ENCODE measurements at places on chromosomes 5 and 9. TPM values are rescaled to one million over a fixed set of nuclear protein-coding genes. Genes with fewer than 3 reads are reported as not detected.

GRCh38 chr5:44881266-44881665 lies 72.5 kb downstream of the MRPS30 start:
- H3K36me3 ChIP-seq: no peaks in the 10 kb centered on the region
- no peak overlapping the region for H3K4me3 ChIP-seq
- no peaks in the 10 kb centered on the region for H3K27me3 ChIP-seq
- no peaks in the 10 kb centered on the region for H3K4me1 ChIP-seq
- no peak for DNase-seq

GRCh38 chr9:132531195-132531594 lies 51.2 kb upstream of the BARHL1 start:
- DNase-seq: no peak
- no peaks in the 10 kb centered on the region for H3K27me3 ChIP-seq
- no peaks in the 10 kb centered on the region for H3K36me3 ChIP-seq

GRCh38 chr5:179245031-179245430 lies 100.2 kb downstream of the ADAMTS2 start:
- DNase-seq: no peak
- H3K4me3 ChIP-seq: no peak overlapping the region
- no peaks in the 10 kb centered on the region for H3K27me3 ChIP-seq
- no peak overlapping the region for H3K27ac ChIP-seq
- H3K4me1 ChIP-seq: peaks cover 3% of the 10 kb centered on the region

DNA sequence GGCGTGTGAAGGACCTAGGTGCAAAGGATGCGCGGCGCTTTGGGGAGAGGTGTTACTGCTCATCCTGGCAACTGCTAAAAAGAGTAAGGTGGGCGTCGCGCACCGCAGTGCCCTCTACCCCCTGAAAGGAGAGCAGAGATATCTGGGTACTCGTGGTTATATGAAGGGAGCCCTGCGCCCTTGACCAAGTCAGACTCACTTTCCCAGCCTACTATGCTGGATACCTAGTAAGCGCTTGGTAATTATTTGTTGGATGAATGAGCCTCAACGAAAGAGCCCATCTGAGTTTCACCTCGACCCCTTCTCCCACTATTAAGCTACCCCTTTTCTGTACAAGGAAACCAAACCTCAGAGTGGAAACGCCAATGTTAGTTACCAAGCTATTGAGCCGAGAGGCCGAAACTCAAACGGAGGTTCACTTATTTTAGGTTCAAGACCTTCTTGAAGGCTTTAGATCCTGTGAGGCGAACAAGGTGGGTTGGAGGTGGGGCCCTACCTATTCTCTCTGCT lies 8.0 kb downstream of the LHX6 start:
- H3K4me1 ChIP-seq: peaks cover 6% of the 10 kb centered on the region
- H3K36me3 ChIP-seq: no peaks in the 10 kb centered on the region
- H3K4me3 ChIP-seq: no peak overlapping the region
- DNase-seq: no peak
- no peaks in the 10 kb centered on the region for H3K27me3 ChIP-seq
- H3K27ac ChIP-seq: no peak overlapping the region

- no peaks in the 10 kb centered on the region for H3K36me3 ChIP-seq
- H3K27ac ChIP-seq: no peak overlapping the region
- no peak for DNase-seq
Observed at GRCh38 chr5:156396063-156396829, 69.3 kb downstream of the SGCD start.

Gene FSTL4
- total RNA-seq: not detected

Gene IFNA13
- not detected for total RNA-seq

GRCh38 chr5:167940911-167941310 lies 350.5 kb upstream of the WWC1 start:
- no peaks in the 10 kb centered on the region for H3K27me3 ChIP-seq
- no peaks in the 10 kb centered on the region for H3K36me3 ChIP-seq
- H3K4me1 ChIP-seq: peaks cover 9% of the 10 kb centered on the region
- DNase-seq: no peak
- no peak overlapping the region for H3K27ac ChIP-seq

GRCh38 chr5:13976867-13977830 lies 32.7 kb upstream of the DNAH5 start:
- no peaks in the 10 kb centered on the region for H3K4me1 ChIP-seq
- H3K36me3 ChIP-seq: no peaks in the 10 kb centered on the region
- no peaks in the 10 kb centered on the region for H3K27me3 ChIP-seq
- no peak for DNase-seq

- H3K36me3 ChIP-seq: no peaks in the 10 kb centered on the region
- no peak overlapping the region for H3K4me3 ChIP-seq
- H3K27ac ChIP-seq: no peak overlapping the region
- DNase-seq: no peak
Observed at GRCh38 chr5:81815321-81815720, 64.4 kb upstream of the SSBP2 start.

- peaks cover 5% of the 10 kb centered on the region for H3K4me1 ChIP-seq
- peak overlapping the region; percentile 3 for H3K4me3 ChIP-seq
- peak; percentile 62 for DNase-seq
- no peak overlapping the region for H3K27ac ChIP-seq
Observed at GRCh38 chr9:35035851-35036701, 36.3 kb downstream of the VCP start.

DNA sequence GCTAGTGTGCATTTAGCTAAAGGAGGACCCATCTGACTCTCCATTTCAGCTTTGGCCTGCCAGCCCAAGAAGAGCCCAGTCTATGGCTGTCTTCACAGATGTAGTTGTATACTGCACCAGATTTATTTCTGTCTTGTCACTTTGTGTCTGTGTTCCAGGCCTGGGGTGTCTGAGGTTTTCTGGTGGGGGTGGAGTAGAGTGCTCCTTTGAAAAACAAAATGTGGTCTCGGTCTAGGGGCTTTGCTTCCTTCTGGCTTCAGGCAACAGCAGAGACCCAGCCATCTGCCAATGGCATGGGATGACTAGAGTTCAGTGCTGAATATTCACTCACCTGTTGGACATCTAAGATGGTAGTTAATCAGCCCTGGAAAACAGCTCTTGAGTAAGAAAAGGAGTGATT lies 10.9 kb downstream of the IGIP start:
- H3K27ac ChIP-seq: no peak overlapping the region
- no peaks in the 10 kb centered on the region for H3K27me3 ChIP-seq
- no peak overlapping the region for H3K4me3 ChIP-seq
- H3K4me1 ChIP-seq: no peaks in the 10 kb centered on the region

- no peaks in the 10 kb centered on the region for H3K27me3 ChIP-seq
- no peak overlapping the region for H3K4me3 ChIP-seq
- H3K27ac ChIP-seq: no peak overlapping the region
- no peak for DNase-seq
- peaks cover 4% of the 10 kb centered on the region for H3K4me1 ChIP-seq
Observed at GRCh38 chr5:158017469-158017868, 158.5 kb upstream of the CLINT1 start.

Gene FBN2
- total RNA-seq: 1.0 TPM

Gene PRUNE2
- 2.5 TPM for total RNA-seq

Gene FKTN
- 14.3 TPM for total RNA-seq

GRCh38 chr5:18507114-18507513 lies 872.9 kb downstream of the TAF11L14 start:
- H3K36me3 ChIP-seq: no peaks in the 10 kb centered on the region
- no peaks in the 10 kb centered on the region for H3K4me1 ChIP-seq
- no peak overlapping the region for H3K4me3 ChIP-seq
- no peak for DNase-seq
- no peaks in the 10 kb centered on the region for H3K27me3 ChIP-seq

Gene FGF1
- 1.0 TPM for total RNA-seq

DNA sequence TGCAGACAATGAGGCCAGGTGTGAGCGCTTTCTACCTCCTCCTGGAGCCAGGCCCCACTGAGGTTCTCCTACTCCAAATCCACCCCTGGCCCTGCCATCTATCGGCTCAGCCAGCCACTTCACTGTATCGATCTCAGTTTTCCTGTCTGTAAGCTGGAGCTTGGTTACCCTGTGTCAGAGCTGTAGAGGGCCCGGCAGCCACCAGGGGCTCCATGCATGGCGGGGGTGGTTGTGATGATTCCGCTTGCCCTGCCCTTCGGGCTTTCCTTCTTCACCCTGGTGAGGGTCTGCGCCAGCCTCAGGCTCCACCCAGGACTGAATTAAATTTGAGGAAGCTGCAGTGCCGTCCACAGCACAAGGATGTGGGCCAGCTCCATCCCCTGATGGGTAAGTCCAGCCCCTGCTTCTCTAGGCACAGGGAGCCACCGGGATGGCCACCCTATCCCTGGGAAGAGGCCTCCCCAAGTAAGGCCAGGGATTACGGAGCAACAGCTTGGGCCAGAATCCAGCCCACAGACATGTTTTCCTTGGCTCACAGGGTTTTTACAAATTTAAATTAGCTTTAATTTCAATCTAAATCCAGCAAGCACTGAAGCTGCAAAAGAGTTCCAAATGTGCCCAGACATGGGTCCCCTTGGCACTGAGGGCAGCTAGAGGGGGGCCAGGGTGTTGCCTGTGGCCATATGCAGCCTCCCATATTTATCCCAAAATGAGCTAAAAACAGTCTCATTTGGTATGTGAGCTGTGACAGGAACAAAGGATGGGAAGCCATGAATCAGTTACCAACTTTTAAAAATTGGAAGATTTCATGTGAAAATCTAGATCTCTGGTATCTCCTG lies 89.1 kb upstream of the FBXW11 start:
- no peak for DNase-seq
- no peaks in the 10 kb centered on the region for H3K36me3 ChIP-seq
- H3K27me3 ChIP-seq: no peaks in the 10 kb centered on the region
- no peak overlapping the region for H3K4me3 ChIP-seq
- no peak overlapping the region for H3K27ac ChIP-seq

GRCh38 chr5:173228639-173229381 lies 6.2 kb downstream of the NKX2-5 start:
- peaks cover 3% of the 10 kb centered on the region for H3K4me1 ChIP-seq
- H3K27me3 ChIP-seq: no peaks in the 10 kb centered on the region
- no peak overlapping the region for H3K4me3 ChIP-seq
- no peak overlapping the region for H3K27ac ChIP-seq
- no peak for DNase-seq
- H3K36me3 ChIP-seq: no peaks in the 10 kb centered on the region

DNA sequence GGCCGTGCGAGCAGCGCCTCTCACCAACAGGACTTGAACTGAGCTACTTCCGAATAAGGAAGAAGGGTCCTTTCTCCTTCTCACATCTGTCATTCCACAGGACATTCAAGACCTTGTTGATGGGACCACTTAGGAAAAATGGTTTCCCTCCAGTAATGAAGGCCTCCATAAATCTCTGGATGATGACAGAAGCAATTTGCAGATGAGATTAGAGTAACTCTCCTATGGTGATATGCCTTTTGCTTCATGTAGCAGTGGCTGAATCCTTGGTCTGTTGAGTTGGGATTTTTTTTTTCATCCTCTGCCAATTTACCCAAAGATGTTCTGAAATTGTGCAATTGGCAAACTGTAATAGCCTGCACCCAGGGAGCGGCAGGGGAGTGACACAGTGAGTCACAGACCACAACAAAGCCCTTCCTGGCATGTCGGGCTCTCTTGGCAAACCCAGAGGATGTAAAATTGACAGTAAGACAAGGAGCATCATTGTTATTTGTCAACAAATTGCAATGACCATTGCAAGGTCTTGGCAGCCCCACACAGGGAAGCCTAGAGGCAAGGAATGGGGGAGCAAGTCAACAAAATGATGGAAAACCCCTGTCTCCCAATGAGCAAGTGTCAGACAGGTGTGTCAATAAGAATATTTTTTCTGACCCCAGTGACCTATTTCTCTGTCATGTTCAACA lies 275.9 kb downstream of the ACTL7B start:
- no peak overlapping the region for H3K4me3 ChIP-seq
- no peak overlapping the region for H3K27ac ChIP-seq
- DNase-seq: no peak
- H3K4me1 ChIP-seq: no peaks in the 10 kb centered on the region

- H3K27me3 ChIP-seq: no peaks in the 10 kb centered on the region
- DNase-seq: no peak
- H3K4me3 ChIP-seq: no peak overlapping the region
- no peak overlapping the region for H3K27ac ChIP-seq
- H3K36me3 ChIP-seq: no peaks in the 10 kb centered on the region
- peaks cover 8% of the 10 kb centered on the region for H3K4me1 ChIP-seq
Observed at GRCh38 chr9:101029315-101030085, 973 bp downstream of the PLPPR1 start.

Gene ST8SIA4
- 1.2 TPM for total RNA-seq

GRCh38 chr9:2269778-2270177 lies 254.6 kb downstream of the SMARCA2 start:
- no peaks in the 10 kb centered on the region for H3K27me3 ChIP-seq
- no peak overlapping the region for H3K4me3 ChIP-seq
- no peak for DNase-seq
- peaks cover 7% of the 10 kb centered on the region for H3K4me1 ChIP-seq
- no peaks in the 10 kb centered on the region for H3K36me3 ChIP-seq
- H3K27ac ChIP-seq: no peak overlapping the region

Gene ROR2
- total RNA-seq: 35.5 TPM

Gene PROB1
- total RNA-seq: 2.0 TPM

Gene CD14
- 96.0 TPM for total RNA-seq

DNA sequence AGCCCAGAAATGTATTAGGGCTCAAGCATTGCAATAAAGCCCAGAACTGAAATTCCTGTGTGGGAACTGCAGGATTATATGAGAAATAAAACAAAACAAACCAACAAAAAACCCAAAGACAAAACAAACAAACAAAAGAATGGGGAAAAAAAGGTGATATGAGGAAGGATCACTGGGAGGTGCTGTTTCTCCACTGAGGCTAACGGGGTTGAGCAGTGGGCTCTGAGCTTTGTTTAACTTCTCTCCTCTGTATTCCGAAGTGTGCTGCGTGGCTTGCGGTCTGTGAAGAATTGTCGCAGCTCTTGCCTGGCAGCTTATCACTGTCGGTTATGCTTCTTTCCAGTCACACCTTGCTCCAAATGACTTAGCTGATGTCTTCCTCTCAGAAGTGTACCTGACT lies 106.3 kb downstream of the TENT4A start:
- DNase-seq: no peak
- no peaks in the 10 kb centered on the region for H3K36me3 ChIP-seq
- no peaks in the 10 kb centered on the region for H3K27me3 ChIP-seq
- H3K4me3 ChIP-seq: no peak overlapping the region
- no peak overlapping the region for H3K27ac ChIP-seq
- no peaks in the 10 kb centered on the region for H3K4me1 ChIP-seq

DNA sequence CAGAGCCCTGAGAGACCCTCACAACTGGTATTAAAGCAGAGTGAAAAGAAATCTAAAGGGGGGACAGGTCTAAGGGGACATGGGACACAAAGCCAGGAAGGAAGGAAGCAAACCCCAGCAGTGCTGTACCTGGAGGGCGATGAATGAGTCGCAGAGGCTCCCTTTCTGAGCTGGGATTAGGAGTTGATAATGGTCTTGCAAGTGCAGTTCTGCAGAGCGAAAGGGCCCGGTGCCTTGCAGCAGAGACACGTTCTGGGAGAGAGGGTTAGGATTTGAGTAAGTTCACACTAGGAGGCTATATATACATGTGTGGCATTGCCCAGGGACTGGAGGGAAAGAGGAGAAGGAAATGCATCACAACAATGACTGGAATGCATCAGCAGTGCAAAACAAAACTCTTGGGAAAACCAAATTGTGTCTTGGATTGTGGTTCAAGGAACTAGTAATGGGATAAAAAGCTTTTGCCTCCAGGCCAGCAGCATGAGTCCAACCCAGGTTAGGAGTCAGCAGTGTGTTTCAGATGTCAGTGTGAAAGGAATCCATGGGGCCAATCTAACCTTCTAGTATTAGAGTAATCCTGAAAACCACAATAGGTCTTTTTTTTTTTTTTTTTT lies 38.8 kb upstream of the LIFR start:
- DNase-seq: no peak
- H3K27ac ChIP-seq: no peak overlapping the region

GRCh38 chr5:177111720-177112394 lies 21.7 kb upstream of the NSD1 start:
- no peak overlapping the region for H3K27ac ChIP-seq
- no peaks in the 10 kb centered on the region for H3K36me3 ChIP-seq
- H3K4me1 ChIP-seq: peaks cover 13% of the 10 kb centered on the region
- no peaks in the 10 kb centered on the region for H3K27me3 ChIP-seq
- DNase-seq: peak; percentile 54

Gene SLC34A3
- total RNA-seq: not detected

Gene C5orf58
- total RNA-seq: not detected

Gene LURAP1L
- 3.0 TPM for total RNA-seq

Gene OR1L8
- not detected for total RNA-seq

All from ovary (tissue), 10 donors.